ENCODE measurements at places on chromosomes 7 and 10.

DNA sequence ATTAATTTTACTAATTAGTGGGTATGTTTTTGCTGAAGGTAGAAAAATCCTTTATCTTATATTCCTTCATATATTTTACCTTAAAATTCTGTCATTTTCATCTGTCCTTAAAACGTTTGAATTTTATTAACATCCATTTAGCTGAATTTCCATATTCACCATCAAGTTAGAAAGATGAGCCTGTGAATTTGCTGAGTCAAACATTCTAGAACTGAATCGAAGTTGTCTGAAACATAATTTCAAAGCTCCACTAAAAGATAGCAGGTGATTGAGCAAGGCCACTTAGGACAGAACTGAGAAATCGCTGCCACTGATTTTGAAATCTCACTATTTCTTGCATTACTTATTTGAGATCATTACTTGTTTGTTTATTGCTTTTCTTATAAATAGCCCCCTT, 17.5 kb downstream of the HGF start:
- no peak for DNase-seq

- no peak for DNase-seq
Observed at GRCh38 chr10:11444531-11445228, 166.8 kb downstream of the USP6NL start.

DNA sequence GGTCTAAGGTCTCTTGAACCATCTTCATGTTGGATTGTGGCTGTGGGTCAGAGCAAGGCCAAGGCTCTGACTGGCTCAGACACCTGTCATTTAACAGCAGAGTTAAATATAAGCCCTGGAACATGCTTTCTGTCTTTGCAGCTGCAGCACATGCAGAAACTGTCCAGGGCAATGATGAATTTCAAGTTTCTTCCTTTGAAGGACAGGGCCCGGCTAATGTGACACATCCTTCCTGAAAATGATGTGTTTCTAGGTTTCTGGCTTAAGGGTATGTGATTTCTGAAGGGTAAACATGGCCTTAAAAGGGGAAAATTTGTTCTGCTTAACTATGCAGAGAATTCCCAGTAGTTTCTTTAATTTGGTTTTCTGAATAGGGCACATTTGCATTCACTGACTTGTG, 34.0 kb upstream of the SLC35B4 start:
- no peak for DNase-seq

DNA sequence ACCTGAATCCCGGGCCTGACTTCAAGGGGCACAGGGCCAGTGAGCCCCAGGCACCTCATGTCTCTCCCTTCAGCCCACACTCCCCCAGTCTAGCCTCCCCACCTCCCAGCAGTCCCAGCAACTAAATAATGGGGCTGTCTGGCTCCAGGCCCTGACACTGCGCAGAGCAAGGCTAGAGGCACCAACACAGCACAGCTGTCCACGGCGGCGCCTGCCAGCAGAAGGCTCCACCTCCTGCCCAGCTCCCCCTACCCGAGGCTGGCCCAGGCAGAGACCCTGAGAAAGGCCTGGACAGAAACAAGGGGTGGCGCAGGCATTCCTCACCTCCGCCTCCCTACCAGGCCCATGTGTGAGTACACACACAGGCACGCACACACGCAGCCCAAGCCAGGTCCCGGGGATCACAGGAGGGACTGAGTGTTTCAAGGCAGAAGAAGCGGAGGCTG, 6.1 kb downstream of the KCNH2 start:
- DNase-seq, result no peak

GRCh38 chr7:80905334-80905733, 13.5 kb downstream of the SEMA3C start:
- no peak for DNase-seq

- peak; percentile 59 for DNase-seq
Observed at GRCh38 chr10:110056822-110057221, 49.0 kb downstream of the ADD3 start.

DNA sequence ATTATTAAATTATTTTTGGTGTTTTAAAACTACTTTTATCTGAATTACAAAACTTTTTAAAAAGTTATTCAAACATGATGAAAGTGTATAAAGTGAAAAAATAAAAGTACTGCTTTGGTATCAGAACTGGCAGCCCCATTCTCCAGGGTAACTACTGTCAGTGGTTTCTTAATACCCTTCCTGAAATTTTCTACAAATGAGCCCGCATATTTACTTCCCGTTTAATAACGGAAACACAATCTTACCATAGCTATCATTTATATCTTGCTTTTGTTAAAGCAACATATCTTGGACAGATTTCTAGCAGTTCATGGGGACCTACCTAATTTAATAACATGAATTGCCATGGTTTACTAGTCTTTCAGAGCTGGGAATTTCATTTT, 249.9 kb downstream of the RNLS start:
- DNase-seq, result no peak

DNA sequence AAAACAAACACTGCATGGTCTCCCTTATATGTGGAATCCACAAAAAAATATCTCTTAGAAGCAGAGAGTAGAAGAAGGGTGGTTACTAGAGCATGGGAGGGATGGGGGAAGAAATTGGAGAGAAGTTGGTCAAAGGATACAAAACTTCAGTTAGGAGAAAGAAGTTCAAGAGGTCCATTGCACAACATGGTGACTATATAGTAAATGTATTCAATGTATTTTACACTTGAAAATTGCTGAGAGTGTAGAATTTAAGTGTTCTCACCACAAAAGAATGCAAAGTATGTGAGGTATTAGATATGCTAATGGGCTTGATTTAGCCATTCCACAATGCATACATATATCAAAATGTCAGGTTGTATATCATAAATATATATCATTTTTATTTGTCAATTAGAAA, 232.0 kb upstream of the CELF2 start:
- DNase-seq, result peak; percentile 46

DNA sequence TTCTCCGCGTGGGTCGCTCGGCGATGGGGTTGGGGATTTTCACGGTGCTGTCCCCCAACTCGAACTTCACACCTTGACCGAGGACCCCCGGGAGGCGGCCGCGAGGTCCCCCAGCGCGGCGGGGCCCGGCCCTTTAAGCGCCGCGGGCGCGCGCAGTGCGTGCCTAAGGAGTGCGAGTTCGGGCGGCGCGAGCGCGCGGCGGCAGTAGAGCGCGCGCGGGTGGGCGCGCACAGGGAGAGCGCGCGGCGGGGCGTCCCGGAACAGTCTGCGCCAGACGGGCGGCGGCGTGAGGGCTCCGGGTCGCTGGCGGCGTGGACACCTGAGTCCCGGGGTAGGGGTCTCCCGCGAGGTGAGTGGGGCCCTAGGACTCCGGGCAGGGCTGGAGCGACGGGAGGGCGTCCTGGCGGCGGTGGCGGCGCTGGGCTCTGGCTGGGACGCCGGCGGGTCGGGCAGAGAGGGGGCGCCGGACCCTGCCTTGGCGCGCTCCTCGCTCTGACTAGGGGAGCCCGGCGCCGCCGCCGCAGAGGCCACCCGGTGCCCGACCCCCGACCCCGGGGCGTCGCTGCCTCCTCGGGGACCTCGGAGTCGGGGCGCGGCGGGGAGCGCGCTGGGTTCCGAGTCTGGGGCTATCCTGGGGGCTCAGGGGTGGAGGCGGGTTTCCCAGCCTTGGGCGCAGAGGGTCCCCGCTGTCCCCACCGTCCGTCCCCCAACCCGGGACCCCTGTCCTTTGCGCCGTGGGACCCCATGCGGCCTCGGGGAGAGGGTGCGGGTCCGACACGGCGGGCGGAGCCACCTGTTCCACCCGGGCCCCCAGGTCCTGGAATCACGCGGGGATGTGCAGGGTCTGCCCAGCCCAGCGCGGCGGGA, at the start of gene PROSER2:
Gene PROSER2 (plus strand): TSS at position 235 of the 867 bp plus-strand sequence. CDS start 28,722 bp downstream, outside the sequence.
- peak; percentile 48 for DNase-seq

DNA sequence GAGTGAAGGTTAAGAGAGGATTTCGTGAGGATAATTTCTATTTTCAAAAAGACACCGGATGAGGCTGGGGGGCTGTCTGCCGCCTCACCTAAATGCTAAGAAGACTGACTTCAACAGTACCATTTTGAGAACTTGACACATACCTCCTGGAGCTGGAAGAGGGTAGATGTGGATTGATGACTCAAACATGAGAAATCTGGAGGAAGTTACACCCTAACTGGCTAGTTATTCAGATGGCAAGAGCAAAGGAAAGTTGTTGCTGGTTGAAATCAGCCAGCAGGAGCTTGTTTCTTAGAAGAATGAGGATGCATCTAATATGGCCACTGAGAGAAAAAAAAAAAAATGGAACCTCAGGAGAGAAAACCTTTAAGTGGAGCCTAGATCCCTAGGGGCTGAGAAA, 76.2 kb upstream of the KIAA1217 start:
- no peak for DNase-seq

- DNase-seq, result no peak
Observed at GRCh38 chr7:68682910-68683309, 915.4 kb upstream of the AUTS2 start.

- peak; percentile 61 for DNase-seq
Observed at GRCh38 chr7:93147363-93147762, 822 bp downstream of the SAMD9L start.

- DNase-seq, result no peak
Observed at GRCh38 chr7:116547347-116547746, 22.5 kb downstream of the CAV1 start.

- DNase-seq, result no peak
Observed at GRCh38 chr10:1577373-1577770, 160.0 kb downstream of the ADARB2 start.

GRCh38 chr10:127216274-127216673, 19.9 kb upstream of the INSYN2A start:
- peak; percentile 17 for DNase-seq

- DNase-seq, result no peak
Observed at GRCh38 chr10:29604291-29604825, 30.4 kb downstream of the SVIL start.

DNA sequence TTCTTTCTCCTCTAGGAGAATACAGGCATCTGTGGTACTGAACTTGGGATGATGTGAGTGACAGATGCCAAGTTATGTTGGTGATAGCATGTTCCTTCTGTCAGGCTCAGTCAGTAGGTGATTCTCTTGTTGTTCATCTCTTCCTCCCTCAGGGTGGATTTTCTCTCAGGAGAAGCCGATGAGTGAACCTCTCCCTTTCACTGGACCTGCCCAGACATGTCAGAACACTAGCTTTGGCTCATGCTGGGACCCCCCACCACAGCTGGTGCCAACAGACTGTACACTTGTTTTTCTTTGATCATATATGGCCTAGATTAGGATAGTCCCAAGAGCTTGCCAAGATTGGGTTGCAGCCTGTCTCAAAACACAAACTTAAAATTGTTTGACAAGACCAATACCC, 129.4 kb downstream of the BMPER start:
- DNase-seq, result no peak

DNA sequence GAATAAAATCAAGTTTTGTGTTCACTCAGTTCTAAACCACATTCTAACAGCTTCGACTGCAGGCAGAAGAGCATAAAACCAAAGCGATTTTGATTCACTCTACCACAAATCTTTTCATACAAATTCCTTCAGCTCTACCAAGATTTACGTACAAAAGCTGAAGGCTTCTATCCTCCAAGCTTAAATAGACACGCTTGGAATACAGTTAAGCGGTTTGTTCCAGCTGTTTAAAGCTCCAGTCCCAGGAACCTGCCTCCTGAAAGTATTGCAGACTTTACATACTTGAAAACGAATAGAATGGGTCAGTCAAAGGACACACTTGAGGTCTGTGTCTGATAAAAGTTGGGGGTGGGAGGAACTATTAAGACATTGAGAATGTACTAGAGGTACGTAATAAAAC, 102.9 kb downstream of the MPP7 start:
- DNase-seq, result no peak

DNA sequence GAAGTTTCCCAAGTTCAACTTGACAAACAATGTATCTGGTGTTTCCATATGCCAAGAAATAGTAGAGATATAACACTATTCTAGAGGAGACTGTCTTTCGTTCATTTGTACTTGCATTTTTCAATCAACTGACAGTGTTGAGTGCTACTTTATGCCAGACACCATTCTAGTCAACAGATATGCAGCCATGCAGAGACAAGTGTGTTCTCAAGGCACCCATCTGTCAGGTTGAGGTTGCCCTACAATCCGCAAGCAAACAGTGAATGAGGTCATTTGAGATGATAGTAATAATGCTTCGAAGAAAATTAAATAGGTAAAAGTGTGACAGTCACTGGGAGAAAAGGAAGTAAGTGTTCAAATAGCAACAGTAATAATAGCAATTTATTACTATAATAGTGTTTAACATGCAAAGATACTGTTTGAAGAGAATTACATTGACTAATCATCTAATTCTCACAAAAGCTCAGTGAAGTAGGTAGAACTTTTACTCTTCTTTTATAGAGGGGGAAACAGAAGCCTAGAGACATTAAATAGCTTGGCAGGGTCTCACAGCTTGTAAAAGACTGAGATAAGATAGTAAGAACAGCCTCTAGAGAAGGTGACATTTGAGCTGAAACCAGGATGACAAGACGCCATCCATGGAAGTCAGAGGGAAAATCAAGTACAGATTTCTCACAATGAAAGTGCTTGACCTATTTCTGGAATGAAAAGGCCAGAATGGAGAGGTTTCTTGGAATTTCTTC, 936.9 kb downstream of the SORCS3 start:
- DNase-seq, result no peak

DNA sequence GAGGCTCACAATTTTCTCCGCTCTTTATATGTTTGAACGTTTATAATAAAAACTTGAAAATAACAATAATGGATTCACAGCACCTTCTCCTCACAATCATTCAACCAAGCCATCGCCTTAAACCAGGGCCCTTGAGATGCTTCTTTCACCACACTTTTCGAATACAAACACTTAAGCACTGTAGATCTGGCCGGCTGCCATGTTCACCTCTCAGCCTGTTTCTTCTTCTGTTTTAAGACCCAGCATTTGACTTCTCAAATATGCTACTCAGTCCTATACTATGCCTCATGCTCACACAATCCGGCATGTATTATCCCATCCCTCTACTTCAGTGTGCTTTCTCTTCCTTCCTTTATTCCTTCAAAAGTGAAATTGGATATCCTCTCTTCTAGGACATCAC, 280.6 kb downstream of the TFEC start:
- peak; percentile 4 for DNase-seq

GRCh38 chr7:159061674-159062212, 82.9 kb downstream of the VIPR2 start:
- no peak for DNase-seq

DNA sequence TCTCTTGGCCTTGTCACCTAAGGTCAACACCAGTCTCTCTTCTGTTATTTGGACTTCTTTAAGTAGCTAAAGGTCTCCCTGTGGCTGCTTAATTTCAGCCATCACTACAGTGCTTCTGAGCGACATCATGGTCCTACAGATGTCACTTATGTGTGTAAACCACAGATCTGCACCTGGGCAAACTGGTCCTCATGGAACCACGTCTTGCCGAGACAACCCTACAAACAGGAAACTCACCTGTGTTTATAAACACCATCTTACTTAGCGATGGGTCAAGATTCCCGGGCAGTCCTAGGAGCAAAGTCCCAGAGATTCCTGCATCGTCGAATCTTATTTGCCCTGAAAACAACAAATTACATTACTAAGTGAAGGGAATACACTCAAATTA, 27.8 kb downstream of the KLF6 start:
- no peak for DNase-seq

GRCh38 chr10:92222603-92223262, 68.1 kb downstream of the CPEB3 start:
- peak; percentile 59 for DNase-seq

- no peak for DNase-seq
Observed at GRCh38 chr10:31702005-31702404, 226.6 kb downstream of the ARHGAP12 start.

Measured in astrocyte of the spinal cord (primary cell).